Kidney (tissue), 22 donors: ENCODE measurements at places on chromosomes 5 and 9. TPM values are rescaled to one million over a fixed set of nuclear protein-coding genes. Genes with fewer than 3 reads are reported as not detected.

The MEGF10 gene
- total RNA-seq, result 0.25 TPM

The FOXD4L4 gene
- 0.31 TPM for total RNA-seq

The SURF6 gene
- 17.3 TPM for total RNA-seq

The CLIC3 gene
- 4.0 TPM for total RNA-seq

The AIF1L gene
- 397 TPM for total RNA-seq

The TLR4 gene
- 33.4 TPM for total RNA-seq

The PGM5 gene
- 53.1 TPM for total RNA-seq

The MCTP1 gene
- 19.3 TPM for total RNA-seq

The SLC25A2 gene
- 0.94 TPM for total RNA-seq

The ASTN2 gene
- 11.5 TPM for total RNA-seq

The SURF4 gene
- total RNA-seq, result 138 TPM

The IL33 gene
- 22.7 TPM for total RNA-seq

The TMC1 gene
- total RNA-seq, result 0.25 TPM

The OR1Q1 gene
- not detected for total RNA-seq

The PELO gene
- 38.7 TPM for total RNA-seq

The OR1J1 gene
- not detected for total RNA-seq

The FREM1 gene
- 8.3 TPM for total RNA-seq

The NIPAL4 gene
- total RNA-seq, result not detected

The FGF18 gene
- total RNA-seq, result 1.8 TPM

The CFAP90 gene
- total RNA-seq, result 3.6 TPM

The SPINK7 gene
- total RNA-seq, result not detected

The BTNL8 gene
- 0.19 TPM for total RNA-seq

The AGTPBP1 gene
- total RNA-seq, result 25.8 TPM

The SOHLH1 gene
- total RNA-seq, result not detected

The ANXA1 gene
- 250 TPM for total RNA-seq

The ALDOB gene
- total RNA-seq, result 11.0 TPM

The IL3 gene
- not detected for total RNA-seq

The ZBED3 gene
- 20.7 TPM for total RNA-seq

The SPAAR gene
- 5.3 TPM for total RNA-seq

The CNTNAP3B gene
- total RNA-seq, result 26.3 TPM

The TMEM174 gene
- 1.1 TPM for total RNA-seq

The APBA1 gene
- total RNA-seq, result 5.1 TPM

The WDR31 gene
- total RNA-seq, result 8.7 TPM
